ENCODE measurements at places on chromosomes 4 and X. TPM values are rescaled to one million over a fixed set of nuclear protein-coding genes. Genes with fewer than 3 reads are reported as not detected.

The CC2D2A gene
- 20.9 TPM for total RNA-seq

The MAGEA9B gene
- not detected for total RNA-seq

DNA sequence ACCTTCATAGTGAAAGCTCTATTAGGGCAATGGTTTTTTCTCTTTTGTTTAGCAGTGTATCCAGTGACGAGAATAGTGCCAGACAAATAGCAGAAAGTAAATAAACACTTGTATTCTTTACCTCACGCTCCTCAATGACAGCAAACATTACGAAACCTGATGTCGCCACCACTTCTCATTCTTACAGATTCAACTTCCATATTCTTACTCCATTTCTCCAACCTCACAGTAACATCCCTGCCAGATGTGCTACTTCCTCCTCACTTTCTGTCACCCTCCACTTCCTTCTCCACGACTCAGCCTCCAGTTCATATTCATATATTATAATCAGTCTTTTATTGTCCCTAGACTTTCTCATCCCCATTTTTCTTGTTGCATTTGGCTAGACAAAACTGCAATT is 1956.2 kb upstream of the AGA start:
- H3K4me1 ChIP-seq = no peaks in the 10 kb centered on the region
- H3K27me3 ChIP-seq = no peaks in the 10 kb centered on the region
- DNase-seq = no peak
- H3K4me3 ChIP-seq = no peak overlapping the region
- H3K27ac ChIP-seq = no peak overlapping the region

DNA sequence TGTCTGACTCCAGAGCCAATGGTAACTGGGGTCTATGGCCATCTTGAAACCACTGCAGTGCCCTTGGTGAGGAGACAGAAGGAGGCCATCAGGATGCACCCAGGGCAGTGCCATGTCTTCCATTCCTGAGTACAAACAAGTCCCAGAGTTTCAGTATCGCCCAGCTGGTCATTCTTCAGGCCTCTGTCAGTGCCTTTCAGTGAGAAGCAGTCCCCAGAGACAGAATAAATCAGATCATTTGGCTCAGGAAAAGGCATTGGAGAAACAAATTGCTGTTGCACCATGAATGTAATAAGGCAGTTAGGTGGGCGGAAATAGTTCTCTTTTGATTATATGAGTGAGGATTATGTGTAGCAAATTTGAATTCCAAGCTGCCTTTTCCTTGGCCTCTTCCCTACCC is 21.3 kb downstream of the ADGRG4 start:
- no peaks in the 10 kb centered on the region for H3K36me3 ChIP-seq
- no peaks in the 10 kb centered on the region for H3K27me3 ChIP-seq
- no peak overlapping the region for H3K27ac ChIP-seq
- no peak overlapping the region for H3K4me3 ChIP-seq

DNA sequence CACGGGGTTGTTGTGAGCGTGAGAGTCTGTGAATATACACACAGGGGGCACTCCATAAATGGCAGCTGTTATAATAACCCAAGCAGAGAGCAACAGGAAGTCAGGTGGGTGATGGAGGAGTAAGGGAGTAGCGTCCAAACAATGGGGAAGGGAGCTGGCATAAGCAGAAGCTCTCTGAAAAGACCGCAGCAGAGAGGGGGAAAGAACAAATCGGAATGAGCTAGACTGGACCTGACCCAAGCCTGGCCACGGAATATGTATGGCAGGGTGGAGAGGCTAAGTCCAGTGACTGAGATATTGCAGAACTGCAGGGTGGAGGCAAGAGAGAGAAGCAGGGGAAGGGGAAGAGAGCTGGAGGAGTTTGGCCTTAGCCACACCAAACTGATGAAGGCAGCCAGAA is 6.5 kb upstream of the GJB1 start:
- H3K4me3 ChIP-seq = no peak overlapping the region
- no peak overlapping the region for H3K27ac ChIP-seq
- no peak for DNase-seq

DNA sequence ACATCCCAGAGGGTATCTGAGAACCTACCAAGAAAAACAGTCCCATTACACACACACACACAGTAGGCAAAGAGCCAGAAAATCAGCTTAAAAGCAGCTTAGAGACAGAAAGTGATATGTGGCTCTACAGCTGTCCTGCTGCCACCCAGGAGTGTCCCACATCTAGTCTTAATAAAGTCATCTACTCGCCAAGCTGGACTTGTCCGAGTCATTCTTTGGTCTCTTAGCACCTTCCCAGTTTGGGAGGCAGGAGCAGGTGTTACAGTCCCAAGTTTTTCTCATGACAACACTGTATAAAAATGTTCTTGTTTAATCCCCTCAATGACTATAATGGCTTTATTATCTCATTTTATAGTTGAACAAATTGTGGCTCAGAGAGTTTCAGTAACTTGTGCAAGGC is 252.5 kb upstream of the CASK start:
- H3K4me1 ChIP-seq = no peaks in the 10 kb centered on the region
- H3K36me3 ChIP-seq = no peaks in the 10 kb centered on the region
- DNase-seq = no peak
- no peak overlapping the region for H3K4me3 ChIP-seq
- H3K27me3 ChIP-seq = peaks cover 2% of the 10 kb centered on the region
- H3K27ac ChIP-seq = no peak overlapping the region

DNA sequence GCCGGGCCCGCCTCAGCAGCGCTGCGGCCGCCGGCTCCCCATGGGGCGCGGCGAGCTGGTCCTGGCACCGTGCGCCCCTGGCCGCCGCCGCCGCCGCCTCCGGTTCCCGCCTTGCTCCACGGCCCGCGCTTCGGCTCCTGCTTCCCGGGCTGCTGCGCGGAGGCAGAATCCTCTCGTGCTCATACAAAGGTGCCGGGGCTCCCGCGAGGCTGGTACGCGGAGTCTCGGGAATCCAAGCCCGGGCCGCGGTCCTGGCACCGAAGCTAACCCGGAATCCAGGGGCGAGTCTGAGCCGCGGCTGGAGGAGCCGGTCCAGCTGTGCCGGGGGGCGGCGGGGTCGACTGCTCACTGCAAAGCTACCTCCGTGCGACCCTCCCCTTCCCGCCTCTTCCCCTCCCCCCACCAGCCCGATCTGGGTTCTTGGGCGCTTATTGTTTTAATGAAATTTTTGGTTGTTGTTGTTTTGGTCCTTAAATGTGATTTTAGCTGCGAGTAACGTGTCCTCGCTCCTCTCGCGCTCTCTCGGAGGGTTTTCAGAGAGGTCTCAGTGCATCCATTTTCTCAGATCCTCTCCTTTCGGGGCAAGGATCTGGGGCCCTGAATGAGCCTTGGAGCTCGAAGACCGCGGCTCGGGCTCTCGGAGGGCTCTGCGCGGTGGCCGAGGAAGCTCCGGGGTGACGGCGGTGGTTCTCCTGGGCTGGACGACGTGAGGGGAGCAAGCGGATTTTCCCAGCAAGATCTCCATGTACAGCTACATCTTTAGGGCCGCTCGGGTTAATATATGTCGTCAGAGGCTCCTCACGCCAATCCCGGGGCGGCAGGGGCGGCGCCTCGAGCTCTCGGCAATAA is at the start of gene HAND2:
HAND2 (minus strand) TSS at position 753 of the 849 bp plus-strand sequence. CDS start 940 bp downstream, outside the sequence.
- DNase-seq = peak; percentile 45
- peaks cover 12% of the 10 kb centered on the region for H3K36me3 ChIP-seq
- peaks cover 37% of the 10 kb centered on the region for H3K4me1 ChIP-seq
- H3K27ac ChIP-seq = peak within 1 kb of the TSS; percentile 98

Data from mesothelial cell of epicardium (in vitro differentiated cells).